ENCODE measurements at places on chromosomes 4 and X. TPM values are rescaled to one million over a fixed set of nuclear protein-coding genes. Genes with fewer than 3 reads are reported as not detected.

Gene FDCSP
- not detected for total RNA-seq

Gene RTL3
- total RNA-seq, result not detected

Gene CYBB
- 0.12 TPM for total RNA-seq

Gene PPEF2
- not detected for total RNA-seq

Gene AFM
- total RNA-seq, result not detected

Gene SHROOM3
- 7.9 TPM for total RNA-seq

Gene SPANXB1
- total RNA-seq, result 3.0 TPM

Gene GNRHR
- total RNA-seq, result not detected

Gene IL2
- total RNA-seq, result not detected

All from A549 treated with CORT108297 at 1 μM for 4 hours (cell line).